Fibroblast of skin of left biceps (primary cell): ENCODE measurements at places on chromosomes 11 and 22.
A peak's percentile ranks its signal among the peaks of the same experiment; 100 is the strongest.

- DNase-seq, result no peak
These were observed 25.0 kb upstream of the IGLL1 start for GRCh38 chr22:23604939-23605712.

- no peak for DNase-seq
These were observed 24.5 kb downstream of the PISD start for GRCh38 chr22:31637447-31637890.

GRCh38 chr11:17397311-17398002, 9.0 kb upstream of the KCNJ11 start:
- no peak for DNase-seq

GRCh38 chr11:103395612-103396011, 286.4 kb downstream of the DYNC2H1 start:
- DNase-seq, result peak; percentile 18

GRCh38 chr11:103842795-103843194, 193.6 kb upstream of the DDI1 start:
- DNase-seq, result peak; percentile 42

GRCh38 chr22:45071618-45072017, 61.8 kb upstream of the PHF21B start:
- no peak for DNase-seq

DNA sequence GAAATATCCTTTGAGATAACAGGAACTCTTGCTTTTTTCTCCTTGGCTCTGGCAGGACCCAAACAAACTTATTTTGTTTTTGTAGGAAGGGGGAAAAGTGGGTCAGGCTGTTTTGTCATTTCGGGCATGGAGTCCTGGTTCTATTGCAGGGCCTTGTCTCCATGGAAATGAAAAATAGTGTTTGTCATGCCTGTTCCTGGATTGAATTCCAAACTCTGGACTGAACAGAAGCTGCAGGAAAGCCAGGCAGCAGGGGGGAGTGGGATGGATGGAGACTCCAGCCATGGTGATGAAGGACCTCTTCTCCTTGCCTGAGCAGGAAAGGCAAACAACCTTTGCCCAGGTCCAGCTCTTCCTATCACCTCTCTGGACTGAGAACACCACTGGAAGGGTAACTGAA, 87.0 kb downstream of the SCN3B start:
- no peak for DNase-seq

- DNase-seq, result no peak
These were observed 6.0 kb downstream of the PDXP start for GRCh38 chr22:37664249-37665101.

DNA sequence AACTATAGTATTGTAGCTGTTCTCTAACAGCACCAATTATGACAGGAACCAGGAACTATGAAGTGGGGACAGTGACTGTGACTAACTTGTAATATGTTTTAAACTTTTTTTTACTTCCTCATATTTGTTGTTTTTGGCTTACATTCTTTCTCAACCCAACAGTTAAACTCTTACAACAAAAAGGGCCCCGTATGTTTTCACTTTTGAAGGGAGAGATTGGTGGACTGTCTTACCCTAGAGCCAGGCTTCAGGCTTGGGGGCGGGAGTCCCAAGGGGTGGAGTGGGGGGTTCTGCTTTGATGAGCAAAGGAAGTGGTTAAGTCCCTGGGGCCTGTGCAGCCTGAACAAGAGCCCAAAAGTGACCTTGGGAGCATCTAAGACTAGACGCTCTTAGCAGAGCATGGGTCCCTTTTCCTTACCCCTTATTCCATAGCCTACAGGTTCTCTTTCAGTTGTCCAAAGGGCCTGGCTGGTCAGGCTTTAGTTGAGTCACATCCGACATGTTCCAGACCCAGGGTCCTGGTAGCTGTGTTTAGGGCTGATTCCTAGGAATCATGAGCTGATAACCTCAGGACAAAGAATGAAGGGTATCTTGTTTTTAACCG, 38.8 kb downstream of the STIM1 start:
- DNase-seq, result peak; percentile 9

DNA sequence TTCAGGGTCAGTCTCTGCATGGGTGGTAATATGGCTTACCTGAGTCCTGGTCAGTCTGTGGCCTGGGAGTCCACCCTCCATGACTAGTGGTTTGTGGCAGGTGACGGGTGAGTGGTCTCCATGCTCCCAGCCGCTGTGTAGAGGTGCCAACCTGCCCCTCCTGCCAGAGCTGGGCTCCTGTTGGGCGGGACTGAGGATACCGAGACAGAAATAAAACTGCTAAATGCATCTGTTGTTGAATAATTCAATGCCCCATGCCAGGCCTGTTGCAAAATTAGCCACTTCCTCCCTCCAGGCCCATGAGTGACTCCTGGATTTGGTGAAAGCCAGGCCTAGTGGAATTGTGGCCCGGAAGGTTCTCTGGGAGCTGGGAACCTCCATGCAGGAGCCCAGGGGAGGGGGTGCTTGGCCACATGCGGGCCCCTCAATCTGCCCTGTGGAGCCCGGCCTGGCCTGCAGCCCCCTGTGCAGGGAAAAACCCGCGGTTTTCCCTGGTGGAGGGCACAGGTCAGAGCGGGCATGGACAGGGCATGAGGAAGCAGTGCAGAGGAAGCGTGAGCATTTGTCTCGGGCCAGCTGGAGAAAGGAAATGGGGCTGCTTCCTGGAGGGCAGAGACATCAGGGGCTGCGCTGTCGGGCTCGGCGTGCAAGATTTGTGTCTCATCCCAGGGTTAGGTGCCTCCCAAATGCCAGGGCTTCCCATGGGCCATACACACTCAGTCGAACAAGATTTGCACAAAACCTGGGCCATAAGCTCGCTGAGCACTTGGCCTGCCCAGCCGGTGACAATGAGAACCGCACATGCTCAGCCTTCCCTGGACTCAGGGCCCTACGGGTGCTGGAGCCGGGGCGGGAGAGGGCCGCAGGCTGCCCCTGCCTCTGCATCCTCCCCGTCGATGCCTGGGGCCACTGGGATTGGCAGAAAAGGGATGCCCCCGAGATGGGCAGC, 66.9 kb downstream of the KCNQ1 start:
- DNase-seq, result no peak

DNA sequence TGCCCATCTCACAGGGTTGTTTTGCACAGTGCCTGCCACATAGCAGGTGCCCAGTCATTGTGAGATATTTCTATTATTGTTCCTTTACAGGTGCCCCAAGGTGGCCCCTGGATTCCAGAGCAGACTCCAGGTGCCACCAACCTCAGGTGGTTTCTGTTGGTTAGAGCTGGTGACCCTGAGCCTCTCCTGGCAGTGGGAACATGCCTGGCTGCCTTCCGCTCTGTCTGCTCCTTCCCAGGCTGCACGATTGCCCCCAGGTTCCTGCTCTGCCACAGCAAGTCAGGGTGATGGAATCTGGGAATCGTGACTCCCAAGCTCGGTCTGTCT, 12.6 kb upstream of the OMP start:
- no peak for DNase-seq

DNA sequence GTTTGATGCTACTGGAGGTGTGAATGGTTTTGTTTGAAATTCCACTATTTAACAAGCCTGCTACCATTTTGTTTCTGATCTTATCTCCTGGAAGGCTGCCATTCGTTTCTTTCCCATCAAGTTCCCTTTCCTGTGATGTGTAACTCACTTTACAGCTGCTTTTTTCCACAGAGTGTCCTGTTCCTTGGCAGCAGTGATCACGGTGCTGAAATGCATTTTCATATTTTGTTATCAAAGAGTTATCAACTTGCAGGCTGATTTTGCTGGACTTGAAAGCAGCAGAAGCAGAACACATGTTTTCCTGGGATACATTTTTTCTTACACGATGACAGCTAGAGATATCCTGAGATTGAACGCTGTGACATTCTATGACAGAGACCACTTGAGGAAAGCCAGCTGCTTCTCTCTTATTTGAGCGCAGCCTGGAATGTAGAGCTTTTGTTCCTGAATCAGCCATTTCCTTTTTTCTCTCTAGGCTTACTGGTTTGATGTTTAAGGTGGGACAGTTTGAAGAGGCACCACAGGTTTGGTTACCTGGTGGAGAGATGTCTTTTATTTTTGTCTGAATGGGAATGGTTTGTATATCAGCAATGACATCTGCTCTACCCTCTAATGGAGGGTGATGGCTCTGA, 34.7 kb downstream of the PRR14L start:
- no peak for DNase-seq

DNA sequence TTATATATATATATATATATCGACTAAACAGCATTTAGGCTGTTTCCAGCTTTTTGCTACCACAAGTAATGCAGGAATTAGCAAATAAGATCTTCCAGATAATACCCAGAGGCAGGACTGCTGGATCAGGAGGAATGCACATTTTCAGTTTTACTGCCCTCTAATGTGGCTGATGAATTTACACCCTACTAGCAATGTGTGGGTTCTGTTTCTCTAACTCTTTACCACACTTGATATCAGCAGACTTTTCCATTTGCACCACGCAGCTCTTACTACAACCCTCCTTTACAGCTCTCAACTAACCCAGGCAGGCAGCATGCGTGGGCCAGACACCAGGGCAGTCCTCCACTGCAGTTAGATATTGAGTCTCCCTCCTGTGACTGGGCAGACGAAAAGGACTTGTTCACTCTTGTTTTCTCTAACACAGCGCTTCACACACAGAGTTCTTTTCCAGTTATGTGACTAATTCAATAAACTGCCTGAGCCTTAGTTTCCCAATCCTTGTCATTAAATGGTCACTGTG, 67.7 kb downstream of the IGLL5 start:
- DNase-seq, result no peak

DNA sequence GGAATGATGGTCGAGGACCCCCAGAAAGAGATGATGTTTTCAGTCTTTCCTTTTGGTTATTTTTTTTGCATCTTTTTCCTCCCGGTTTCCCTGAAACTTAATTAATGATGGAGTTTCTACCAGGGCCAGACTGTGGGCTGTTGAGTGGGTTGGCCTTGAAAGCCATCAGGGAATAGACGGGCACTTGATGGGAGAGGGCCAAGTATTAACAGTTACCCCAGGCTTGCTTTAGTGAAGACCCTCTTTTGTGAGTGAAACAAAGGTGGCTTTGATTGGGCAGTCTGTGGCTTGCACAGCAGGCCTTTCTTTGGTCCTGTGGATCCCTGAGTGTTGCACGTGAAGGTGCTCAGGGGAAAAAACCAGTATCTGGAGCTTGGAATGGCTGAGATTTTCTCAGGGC, 56.9 kb downstream of the AMOTL1 start:
- DNase-seq, result no peak

GRCh38 chr11:58179648-58180047, 9.2 kb upstream of the OR9Q2 start:
- DNase-seq, result no peak

- DNase-seq, result peak; percentile 68
These were observed 14.9 kb downstream of the RASD2 start for GRCh38 chr22:35555483-35555890.

- DNase-seq, result no peak
These were observed 3.5 kb downstream of the ESAM start for GRCh38 chr11:124758355-124759265.
